Activated T-cell treated with anti-CD3 and anti-CD28 coated beads, Interleukin-2, amount 50 U/mL, for 48 hours (primary cell): ENCODE measurements at places on chromosomes 4 and X.
A peak's percentile ranks its signal among the peaks of the same experiment; 100 is the strongest.

DNA sequence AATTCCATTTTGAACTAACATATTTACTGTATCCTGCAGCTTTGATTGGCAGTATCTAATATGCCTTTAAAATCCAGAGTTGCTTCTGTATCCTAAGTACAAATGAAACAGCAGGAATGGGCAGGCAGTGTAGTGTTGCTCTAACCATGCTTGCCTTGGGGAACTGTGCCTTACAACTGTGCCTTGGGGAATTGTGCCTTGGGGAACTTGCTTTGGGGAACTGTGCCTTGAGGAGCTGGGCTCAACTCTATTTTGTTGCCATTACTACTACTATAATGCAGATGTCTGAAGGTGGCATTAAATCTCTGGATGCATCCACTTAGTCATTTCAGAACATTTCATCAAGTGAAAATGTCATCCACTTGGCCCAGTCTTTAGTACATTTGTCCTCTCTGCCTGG lies 6.9 kb downstream of the CXCL3 start:
- DNase-seq: no peak

GRCh38 chrX:15204130-15204751 lies 65.6 kb downstream of the ASB9 start:
- peak; percentile 24 for DNase-seq

DNA sequence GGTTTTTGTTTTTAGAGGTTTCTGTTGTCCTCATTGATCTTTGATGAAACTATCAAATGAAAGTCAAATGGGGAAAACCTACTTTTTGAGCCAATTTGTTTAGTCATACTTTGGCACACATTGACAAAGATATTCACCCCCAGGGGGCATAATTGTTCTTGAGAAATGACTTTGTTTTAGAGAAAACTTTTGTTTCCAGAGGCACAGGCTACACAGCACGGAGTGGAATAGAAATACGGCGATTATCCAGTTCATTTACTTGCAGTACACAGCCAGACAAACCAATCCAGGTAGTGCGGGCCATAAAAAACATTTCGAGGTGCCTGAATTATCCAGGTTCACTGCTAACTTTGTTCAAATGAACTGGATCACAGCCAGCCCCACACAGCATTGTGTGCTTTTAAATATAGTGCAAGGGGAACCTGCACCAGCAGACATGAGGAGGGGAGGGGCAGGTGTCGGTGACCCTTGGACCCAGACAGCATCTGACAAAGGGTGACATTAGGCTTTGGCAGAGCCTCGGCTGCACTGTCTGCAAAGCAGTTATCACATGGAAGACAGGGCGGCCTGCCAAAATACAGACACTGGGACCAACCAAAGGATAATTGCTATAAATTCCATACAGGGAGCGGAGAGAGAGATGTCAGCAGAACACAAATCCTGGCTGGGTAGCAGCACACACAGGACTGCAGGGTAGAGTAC lies 179.6 kb upstream of the NOCT start:
- no peak for DNase-seq

GRCh38 chr4:37876156-37876555 lies 14.7 kb upstream of the TBC1D1 start:
- DNase-seq: no peak
